ENCODE measurements at places on chromosomes 11 and 22. TPM values are rescaled to one million over a fixed set of nuclear protein-coding genes. Genes with fewer than 3 reads are reported as not detected.

The SCGB1C1 gene
- not detected for total RNA-seq

The KRTAP5-1 gene
- total RNA-seq: not detected

The MFNG gene
- total RNA-seq: not detected

The GLB1L3 gene
- total RNA-seq: not detected

The NCAPH2 gene
- 20.0 TPM for total RNA-seq

The RFPL1 gene
- not detected for total RNA-seq

The NAV2 gene
- 14.3 TPM for total RNA-seq

The CCDC73 gene
- total RNA-seq: not detected

The ACTN3 gene
- under 0.01 TPM for total RNA-seq

The HEPACAM gene
- not detected for total RNA-seq

The ZC3H12C gene
- 10.5 TPM for total RNA-seq

The CNGA4 gene
- not detected for total RNA-seq

The LZTR1 gene
- 48.9 TPM for total RNA-seq

The NAALADL1 gene
- 24.6 TPM for total RNA-seq

The STT3A gene
- 191 TPM for total RNA-seq

The SUSD2 gene
- total RNA-seq: 25.3 TPM

The ACAT1 gene
- 127 TPM for total RNA-seq

The KCNJ1 gene
- total RNA-seq: not detected

The SGSM1 gene
- total RNA-seq: not detected

The GAB4 gene
- not detected for total RNA-seq

The OR51G2 gene
- total RNA-seq: not detected

The CDKN1C gene
- total RNA-seq: 90.1 TPM

The MPPED2 gene
- not detected for total RNA-seq

The MPZL2 gene
- total RNA-seq: 0.18 TPM

The SLC5A4 gene
- not detected for total RNA-seq

The FBLN1 gene
- 9.7 TPM for total RNA-seq

The MMP3 gene
- not detected for total RNA-seq

The CALCA gene
- not detected for total RNA-seq

The CYP2D6 gene
- total RNA-seq: 0.18 TPM

The CCDC116 gene
- total RNA-seq: 0.16 TPM

The OR51B2 gene
- not detected for total RNA-seq

The RAB39A gene
- total RNA-seq: not detected

The HBB gene
- total RNA-seq: not detected

The RAD9A gene
- 4.2 TPM for total RNA-seq

The NOX4 gene
- total RNA-seq: 0.97 TPM

The CD151 gene
- total RNA-seq: 654 TPM

The PDE2A gene
- 4.4 TPM for total RNA-seq

The OR10D3 gene
- not detected for total RNA-seq

The SAA4 gene
- not detected for total RNA-seq

The TMEM45B gene
- not detected for total RNA-seq

The USH1C gene
- not detected for total RNA-seq

The MMP26 gene
- total RNA-seq: not detected

The FIBIN gene
- total RNA-seq: 7.8 TPM

The GGTLC3 gene
- not detected for total RNA-seq

The PI4KA gene
- total RNA-seq: 28.5 TPM
